ENCODE measurements at places on chromosomes 13 and 19.

DNA sequence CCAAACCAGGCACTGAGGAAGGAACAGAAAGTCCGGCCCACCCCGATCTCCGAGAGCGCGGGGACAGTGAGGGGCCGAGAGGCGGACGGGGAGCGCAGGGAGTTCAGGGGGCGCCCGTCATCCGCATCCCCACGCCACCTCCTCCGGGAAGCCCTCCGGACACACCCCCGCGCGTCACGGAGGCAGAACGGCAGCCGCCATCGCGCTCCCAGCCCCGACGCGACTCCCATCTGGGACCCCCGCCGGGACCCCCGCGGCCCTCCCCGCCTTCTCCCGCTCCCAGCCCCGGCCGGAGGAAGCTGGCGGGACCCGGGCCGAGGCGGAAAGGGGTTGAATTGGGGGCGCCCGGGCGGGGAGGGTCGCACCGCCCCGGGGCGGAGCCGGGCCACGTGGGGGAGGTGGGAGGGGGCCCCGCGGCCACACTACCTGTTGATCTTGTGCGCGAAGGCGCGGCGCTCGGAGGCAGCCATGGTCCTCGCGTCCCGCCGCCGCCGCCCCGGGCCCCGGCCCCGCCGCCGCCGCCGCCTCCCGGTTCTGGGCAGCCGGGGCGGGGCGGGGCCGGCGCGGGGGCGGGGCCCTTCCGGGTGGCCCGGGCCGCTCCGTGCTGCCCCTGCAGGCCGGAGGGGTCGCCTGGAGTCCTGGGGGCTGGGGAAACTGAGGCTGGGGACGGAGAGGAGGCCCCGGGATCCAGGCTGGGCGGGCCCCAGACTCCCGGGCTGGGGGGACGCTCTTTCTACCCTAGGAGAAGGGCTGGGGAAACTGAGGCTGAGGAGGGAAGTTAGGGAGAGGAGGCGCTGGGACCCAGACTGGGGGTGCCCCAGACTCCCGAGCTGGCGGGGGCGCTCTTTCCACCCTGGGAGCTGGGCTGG, at the start of gene DOCK6:
Gene DOCK6 (minus strand): TSS at position 554 of the 869 bp plus-strand sequence. CDS start 84 bp downstream, at position 470.
- no peak for DNase-seq

DNA sequence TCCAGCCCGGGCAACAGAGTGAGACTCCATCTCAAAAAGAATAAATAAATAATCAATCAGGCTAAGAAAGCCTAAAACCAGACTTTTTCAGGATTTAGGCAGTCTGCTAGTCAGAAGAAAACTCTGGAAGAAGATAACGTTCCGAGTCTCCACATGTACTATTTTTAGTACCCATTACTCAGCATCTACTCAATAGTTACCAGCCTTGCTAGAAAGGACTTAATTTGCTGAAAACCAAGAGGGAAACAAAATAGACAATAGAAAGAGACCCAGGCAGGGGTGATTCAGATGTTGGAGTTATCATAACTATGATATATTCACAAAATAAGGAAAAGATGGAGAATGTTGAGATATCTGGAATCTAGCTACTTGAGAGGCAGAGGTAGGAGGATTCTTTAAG, 3.6 kb upstream of the LIN7B start:
- peak; percentile 12 for DNase-seq

DNA sequence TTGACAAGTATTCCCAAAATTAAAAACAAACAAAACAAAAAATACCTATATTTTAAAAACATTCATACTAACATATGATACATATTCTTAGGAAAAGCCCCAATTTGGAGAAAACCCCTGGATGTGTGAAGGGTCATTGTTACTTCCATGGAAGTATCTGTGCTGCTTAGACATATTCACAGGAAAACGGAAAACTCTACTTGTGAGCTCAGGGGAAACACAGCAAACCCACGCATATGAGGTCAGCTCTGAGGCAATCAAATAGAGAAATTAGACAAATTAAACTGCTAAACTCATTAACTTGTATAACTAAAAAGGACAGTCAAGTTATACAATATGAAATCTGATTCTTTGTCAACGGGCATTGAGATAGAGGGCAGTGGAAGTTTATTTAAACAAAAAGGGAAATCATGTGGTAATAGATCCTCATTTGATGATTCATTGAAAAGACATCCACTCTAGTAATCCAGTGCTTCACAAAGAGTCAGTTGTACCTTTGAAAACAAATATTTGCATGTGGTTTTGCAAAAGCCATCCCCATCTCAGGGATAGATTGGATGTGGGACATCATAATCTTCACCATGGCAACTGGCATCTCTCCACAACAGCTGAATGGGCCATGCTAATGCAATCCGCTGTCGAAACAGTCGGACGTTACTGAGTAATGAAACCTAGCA, 423.4 kb downstream of the ITGBL1 start:
- no peak for DNase-seq

GRCh38 chr13:29396446-29396845, 199.0 kb downstream of the SLC7A1 start:
- no peak for DNase-seq

- DNase-seq, result no peak
These were observed 319.0 kb downstream of the ZNF536 start for GRCh38 chr19:30690935-30691818.

GRCh38 chr19:45887200-45887710, 1.3 kb upstream of the IRF2BP1 start:
- DNase-seq, result no peak

- DNase-seq, result no peak
These were observed 13.6 kb downstream of the IER2 start for GRCh38 chr19:13163609-13164342.

DNA sequence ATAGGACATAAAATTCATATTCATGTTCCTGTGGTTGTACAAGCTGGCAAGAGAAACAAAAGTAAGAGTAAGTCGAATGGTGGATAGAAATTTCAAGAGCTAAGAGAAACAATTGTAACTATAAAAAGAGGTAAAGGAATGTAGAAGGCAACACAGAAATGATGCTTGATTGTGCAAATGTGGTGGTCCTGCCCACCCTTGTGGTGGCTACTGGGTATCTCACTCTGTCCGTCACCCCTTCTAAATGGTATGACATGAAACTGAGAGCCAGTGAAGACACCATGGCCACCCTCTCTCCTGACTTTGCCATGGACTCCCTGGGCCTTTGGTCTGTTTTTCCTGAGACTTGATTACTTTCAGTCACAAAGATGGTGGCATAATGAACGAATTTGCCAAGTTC, 925.9 kb upstream of the SLITRK6 start:
- no peak for DNase-seq

DNA sequence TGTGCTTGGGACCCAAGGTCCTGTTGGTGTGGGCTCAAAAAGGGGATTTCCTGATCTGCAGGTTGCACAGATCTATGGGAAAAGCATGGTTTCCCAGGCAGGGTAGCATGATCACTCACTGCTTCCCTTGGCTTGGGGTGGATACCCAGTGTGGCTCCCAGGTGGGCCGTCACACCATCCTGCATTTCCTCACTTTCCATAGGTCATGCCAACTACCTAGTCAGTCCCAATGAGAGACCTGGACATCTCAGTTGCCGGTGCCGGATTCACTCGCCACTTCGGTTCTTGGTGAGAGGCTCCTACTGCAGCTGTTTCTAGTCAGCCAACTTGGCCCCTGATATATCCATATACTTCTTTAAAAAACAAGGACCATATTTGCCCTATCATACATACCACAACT, 503.0 kb downstream of the PCDH17 start:
- no peak for DNase-seq
